ENCODE measurements at places on chromosomes 7 and 10.

GRCh38 chr10:33234831-33235237 is 99.6 kb downstream of the NRP1 start:
- no peak for DNase-seq

GRCh38 chr7:12557282-12557681 is 13.2 kb upstream of the SCIN start:
- no peak for DNase-seq

- no peak for DNase-seq
Measured at GRCh38 chr7:121546632-121547543, 150.8 kb upstream of the FAM3C start.

DNA sequence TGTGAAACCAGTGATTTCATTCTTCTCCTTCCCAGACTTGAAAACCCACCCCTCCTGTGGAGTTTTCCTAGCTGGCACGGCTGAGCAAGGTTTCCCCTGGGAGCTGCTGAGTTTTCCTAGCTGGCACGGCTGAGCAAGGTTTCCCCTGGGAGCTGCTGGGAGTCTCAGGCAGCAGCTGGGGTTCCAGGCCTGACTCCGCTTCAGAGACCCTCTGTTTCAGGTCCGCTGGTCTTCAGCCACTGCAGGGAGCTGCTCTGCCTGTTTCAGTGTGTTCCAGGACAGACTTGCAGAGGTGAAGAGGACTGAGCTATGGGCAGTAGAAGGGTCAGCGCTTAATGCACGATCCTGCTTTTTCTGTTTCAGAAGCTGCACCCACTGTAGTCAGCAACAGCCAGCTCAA is 104.9 kb downstream of the XRCC2 start:
- no peak for DNase-seq

- no peak for DNase-seq
Measured at GRCh38 chr7:47806701-47807103, 141.6 kb downstream of the PKD1L1 start.

- DNase-seq: no peak
Measured at GRCh38 chr10:35723059-35723458, 81.0 kb upstream of the FZD8 start.

DNA sequence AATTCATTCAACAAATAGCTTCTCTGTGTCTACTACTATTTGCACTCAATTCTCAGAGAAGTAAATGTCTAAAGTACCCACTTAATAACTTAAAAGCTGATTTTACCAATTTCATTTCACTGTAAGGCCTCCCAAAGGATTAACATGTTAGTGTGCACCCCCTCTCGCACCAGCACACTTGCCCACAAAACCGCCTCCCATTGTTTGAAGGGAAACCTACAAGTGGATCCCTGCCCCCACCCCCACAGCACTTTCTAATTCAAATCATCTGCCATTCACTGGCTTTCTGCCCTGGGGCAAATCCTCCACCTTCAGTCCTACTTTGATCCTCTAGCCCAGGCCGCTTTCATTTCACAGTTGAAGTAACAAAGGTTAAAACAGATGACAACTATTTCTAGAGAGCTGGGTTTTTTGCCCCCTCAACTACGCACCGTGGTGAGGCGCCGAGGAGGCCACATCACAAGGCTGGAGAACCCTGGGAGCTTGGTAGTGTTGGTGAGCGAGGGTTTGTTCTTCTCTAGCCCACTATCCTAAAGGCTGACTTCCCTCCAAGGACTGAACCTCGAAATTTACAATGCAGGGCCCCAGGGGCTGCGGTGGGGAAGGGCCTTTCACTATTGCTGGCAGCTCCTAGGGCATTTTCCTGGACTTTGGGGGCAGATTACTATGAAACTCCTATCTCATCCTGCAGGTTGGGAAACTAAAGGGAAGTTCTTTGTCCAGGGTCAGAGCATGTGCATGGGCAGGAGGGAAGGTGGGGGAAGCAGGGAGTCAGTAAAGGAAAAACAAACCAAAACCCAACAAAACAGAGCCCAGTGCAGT is 517.4 kb upstream of the ZMIZ1 start:
- DNase-seq: no peak

GRCh38 chr7:30717181-30717580 is 34.8 kb upstream of the INMT start:
- DNase-seq: no peak

DNA sequence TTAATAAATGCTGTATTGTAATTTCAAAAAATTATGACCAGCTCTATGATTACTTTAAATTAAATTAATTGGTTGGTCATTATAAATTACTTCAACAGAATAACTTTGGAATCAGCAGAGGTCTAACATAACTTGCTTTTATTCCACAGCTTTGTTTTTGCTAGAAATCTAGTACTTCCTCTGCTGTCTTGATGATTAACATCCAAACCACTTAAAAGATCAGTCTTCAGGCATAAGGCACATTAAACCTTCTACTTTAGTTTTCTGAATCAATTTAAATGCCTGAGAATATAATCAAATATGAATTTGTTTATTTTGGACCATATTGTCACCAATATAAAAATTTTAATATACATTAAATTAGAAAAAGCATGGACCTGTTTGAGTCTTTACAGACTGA is 465.3 kb downstream of the ARL4A start:
- DNase-seq: no peak

DNA sequence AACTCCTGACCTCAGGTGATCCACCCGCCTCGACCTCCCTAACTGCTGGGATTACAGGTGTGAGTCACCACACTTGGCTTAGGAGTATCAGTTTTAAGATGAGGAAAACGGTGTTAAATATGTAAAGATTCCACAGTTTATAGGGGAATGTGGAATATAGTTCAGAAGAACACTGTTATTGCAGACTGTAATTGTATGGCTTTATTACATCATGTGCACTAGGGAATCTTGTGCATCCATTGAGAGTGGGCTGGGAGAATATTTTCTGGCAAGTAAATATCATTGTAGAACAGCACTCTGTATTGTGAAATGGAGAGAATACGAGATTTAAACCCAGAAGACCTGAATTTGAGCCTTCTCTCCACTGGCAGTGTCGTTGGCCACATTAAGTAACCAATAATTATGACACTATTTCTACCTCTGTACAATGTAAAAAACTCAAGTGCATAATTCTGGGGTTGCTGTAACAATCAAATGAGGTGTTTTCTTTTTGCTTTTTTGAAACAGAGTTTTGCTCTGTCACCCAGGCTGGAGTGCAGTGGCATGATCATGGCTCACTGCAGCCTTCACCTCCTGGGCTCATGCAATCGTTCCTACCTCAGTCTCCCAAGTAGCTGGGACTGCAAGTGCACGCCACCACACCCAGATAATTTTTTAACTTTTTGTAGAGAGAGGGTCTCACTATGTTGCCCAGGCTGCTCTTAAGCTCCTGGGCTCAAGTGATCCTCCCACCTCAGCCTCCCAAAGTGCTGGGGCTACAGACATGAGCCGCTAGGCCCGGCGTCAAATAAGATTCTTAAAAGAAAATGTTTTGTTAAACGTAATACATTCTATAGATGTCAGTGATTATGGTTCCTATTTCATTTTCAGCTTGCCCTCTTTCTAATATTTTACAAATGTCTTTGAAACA is 12.0 kb upstream of the PARD3 start:
- DNase-seq: no peak

- DNase-seq: no peak
Measured at GRCh38 chr10:24209432-24209771, 464 bp downstream of the KIAA1217 start.

DNA sequence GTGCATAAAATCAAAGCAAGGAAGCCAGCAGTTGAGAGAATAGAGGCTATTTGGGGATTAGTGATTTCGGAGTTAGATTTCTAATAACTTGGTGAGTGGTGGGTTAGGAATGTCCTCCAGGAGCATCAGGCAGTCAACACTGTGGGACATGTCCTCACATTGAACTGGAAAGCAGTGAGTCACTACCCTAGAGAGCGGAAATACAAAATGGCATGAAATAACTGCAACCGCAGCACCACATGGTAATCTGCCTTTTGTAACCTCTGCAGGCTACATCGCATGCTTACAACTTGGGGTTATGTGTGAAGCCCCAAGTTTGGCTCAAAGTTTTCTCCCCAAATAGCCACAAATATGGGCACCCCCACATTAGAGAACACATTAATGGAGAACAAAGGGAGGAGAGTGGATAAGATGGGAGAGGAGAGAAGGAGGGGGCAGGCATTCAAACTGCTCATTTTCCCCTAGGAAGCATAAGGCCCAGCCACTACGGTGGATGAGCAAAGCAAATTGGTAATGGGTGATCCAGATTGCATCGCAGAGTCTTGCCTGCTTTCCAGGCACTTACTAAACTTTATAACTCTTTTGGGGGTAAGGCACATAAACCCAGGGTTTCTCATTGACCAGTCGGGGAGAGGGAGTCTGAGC is 22.0 kb upstream of the SLF2 start:
- DNase-seq: no peak

DNA sequence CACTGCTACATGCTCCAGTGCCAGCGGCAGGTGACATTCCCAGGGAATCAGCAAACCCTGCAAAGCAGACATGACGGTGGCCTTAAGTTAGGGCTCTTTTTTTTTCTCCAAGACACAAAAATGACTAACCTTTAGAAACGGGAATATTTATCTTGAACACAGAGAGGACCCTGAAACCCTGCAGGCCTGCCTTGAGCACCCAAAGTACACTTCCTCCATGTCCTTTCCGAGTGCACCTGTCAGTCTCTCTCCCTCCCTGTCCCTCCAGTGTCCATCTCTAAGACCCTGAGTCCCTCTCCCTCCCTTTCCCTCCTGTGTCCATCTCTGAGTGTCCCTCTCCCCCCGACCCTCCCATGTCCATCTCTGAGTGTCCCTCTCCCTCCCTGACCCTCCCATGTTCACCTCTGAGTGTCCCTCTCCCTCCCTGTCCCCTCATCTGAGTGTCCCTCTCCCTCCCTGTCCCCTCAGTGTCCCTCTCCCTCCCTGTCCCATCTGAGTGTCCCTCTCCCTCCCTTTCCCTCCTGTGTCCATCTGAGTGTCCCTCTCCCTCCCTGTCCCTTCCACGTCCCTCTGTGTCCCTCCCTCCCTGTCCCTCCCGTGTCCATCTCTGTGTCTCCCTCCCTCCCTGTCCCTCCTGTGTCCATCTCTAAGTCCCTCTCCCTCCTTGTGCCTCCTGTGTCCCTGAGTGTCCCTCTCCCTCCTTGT is 51.2 kb upstream of the CAMK2B start:
- no peak for DNase-seq

GRCh38 chr10:132113206-132113605 is 47.5 kb downstream of the JAKMIP3 start:
- DNase-seq: no peak

DNA sequence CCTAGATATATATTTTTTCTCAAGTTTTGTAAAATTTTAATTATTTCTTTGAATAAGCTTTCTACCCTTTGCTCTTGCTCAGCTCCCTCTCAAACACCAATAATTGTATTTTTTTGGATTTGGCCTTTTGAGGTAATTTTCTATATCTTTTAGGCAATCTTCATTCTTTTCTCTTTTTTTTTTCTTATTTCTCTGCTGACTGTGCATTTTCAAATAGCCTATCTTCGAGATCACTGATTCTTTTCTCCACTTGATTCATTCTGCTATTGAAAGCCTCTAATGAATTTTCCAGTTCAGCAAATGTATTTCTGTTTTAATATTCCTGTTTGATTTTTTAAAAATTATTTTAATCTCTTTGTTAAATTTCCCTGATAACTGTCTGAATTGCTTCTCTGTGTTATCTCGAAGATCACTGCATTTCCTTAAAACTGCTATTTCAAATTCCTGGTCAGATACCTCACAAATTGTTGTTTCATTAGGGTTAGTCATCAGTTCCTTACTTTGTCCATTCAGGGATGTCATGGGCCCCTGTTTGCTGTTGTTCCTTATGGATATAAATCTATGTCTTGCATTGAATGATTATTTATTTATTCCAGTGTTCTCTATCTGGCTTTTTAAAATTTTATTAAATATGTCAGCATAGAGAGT is 100.1 kb upstream of the UNC5B start:
- no peak for DNase-seq

GRCh38 chr7:96649981-96650380 is 59.7 kb downstream of the SEM1 start:
- no peak for DNase-seq

GRCh38 chr7:150365194-150365593 is 3.4 kb upstream of the REPIN1 start:
- no peak for DNase-seq

DNA sequence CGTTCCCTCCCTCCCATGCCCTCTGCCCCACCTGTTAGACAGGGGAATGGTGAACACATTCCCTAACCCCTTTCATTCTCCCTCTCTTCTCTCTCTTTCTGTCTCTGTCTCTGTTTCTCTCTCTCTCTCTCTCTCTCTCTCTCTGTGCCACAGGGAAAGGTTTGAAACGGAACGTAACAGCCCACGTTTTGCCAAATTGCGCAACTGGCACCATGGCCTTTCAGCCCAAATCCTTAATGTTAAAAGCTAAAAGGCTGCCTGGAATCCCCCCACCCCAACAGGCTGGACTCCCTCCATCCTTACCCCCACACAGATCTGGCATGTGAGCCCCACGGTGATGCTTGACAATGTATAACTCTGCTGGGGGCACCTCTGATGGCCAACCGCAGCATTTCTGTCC is 30.8 kb downstream of the LDB3 start:
- no peak for DNase-seq
